ENCODE measurements at places on chromosomes 1 and 21.

DNA sequence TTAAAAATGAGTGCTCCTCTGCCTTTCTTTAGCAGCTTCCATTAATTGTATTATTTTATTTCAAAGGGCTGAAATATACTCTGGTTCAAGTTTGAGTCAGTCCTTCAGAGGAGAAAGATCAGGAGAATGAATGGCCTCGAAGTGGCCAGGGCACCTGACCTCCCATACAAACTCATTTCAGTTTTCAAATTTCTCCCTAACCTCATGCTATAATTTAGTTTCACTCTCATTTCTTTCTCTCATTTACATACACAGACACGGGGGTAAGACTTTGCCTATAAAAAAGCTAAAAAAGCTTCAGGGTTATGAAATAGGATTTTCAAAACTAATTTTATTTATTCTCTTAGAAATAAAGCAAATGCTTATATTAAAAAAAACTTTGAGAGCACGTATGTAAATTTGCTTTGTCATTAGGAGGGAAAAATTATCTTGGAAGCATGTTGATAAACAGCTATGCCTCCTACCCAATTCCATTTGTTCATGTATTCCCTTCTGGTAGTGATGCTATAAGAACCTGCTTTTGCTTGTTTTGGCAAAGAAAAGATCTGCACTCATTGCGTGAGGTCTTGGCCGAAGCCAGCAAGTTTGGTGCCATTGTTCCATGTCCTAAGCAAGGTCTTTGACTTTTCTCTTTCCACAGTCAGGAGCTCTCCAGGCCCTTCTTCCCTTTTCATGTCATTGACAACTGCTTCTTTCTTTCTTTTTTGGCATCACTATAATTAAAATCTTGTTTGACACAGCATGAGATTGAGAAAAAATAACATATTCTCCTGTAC, 80.4 kb upstream of the LRRC53 start:
- no peak for DNase-seq

DNA sequence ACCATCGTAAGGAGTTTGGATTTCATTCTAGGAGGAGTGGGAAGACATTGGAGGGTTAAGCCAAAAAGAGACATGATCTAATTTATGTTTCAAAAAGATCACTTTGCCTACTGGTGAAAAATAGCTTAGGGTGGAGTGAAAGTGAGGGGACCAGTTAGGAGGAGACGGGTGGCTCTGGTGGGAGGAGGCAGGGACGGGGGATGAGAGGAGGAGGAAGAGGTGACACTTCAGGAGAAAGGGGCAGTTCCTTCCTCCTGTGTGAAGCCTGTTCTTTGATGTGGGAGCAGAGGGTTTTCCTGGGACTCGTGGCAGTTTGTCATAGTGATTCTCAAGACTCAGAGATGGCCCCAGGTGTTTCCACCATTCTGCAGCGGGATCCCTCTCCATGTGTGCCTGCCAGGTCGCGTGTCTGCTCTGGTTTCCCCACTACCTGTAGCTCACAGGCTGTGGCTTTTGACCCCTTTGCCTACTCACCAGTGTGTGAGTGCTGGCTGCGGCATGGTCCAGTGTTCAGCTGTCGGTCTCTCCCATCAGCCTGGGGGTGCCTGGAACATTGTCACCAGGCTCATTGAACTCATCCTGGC, 102.4 kb downstream of the CNIH3 start:
- no peak for DNase-seq

- no peak for DNase-seq
These were observed 186.8 kb upstream of the MAP1LC3C start for GRCh38 chr1:242185731-242186130.

DNA sequence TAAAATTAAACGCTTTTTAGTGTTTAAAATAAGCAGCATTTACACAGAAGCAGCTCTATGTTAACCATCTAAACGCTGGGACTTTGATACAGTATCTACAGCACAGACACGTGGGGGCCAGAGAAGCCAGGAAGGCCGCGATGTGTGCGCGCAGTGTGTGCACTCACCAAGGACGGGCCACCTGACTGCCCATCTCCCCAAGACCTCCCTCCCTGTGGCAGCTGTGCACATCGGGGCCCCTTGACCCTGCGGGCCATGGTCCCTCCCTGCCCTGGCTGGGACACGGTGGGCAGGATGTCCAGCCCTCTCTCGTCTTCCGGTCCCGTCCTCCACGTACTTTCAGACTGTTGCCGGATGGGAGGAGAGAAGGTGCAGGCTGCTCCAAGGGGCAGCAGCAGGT, 4.2 kb downstream of the TAS1R3 start:
- DNase-seq: no peak

- DNase-seq: peak; percentile 18
These were observed 411.8 kb upstream of the ESRRG start for GRCh38 chr1:217134857-217135568.

DNA sequence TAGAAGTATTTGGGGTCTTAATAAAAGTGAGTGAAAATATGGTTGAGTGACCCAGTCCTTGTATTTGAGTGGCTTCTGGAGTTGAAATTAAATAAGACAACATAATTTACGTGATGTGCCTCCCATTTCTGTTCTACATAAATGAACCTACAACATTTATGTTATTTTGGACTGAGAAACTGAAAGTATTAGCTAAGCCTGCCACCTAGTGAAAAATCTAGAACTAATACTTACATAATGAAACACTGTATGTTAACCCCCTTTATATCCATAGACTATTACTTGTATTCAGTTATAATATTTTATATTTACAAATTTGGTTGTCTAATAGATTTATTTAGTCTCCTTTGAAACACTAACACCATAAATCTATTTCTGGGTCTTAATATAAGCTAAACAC, 298.9 kb downstream of the KCNT2 start:
- no peak for DNase-seq

DNA sequence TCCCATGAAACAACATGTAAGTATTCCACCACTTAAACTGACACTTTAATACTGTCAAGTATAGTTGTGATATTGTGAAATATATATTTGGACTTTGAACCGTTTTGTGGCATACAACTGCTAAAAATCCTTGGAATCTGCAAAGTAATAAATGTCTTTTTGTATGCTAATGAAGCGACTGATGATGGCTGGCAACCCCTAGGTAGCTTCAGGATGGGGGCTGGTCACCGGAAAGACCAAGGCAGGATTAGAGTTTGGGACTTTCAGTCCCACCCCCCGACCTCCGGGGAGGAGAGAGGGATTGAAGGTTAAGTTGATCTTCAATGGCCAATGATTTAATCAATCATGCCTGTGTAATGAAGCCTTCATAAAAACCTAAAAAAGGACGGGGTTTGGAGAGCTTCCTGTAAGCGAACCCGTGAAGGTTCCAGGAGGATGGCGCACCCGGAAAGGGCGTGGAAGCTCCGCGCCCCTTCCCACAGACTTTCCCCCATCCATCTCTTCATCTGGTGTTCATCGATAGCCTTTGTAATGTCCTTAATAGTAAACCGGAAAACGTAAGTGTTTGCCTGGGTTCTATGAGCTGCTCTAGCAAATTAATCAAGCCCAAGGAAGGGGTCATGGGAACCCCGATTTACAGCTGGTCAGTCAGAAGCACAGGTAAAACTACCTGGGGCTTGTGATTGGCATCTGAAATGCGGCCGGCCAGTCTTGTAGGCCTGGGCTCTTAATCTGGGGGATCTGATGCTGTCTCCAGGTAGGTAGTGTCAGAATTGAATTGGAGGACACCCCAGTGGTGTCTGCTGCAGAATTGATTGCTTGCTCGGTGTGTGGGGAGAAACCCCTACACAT, 1.8 kb upstream of the ZNF281 start:
- DNase-seq: no peak

DNA sequence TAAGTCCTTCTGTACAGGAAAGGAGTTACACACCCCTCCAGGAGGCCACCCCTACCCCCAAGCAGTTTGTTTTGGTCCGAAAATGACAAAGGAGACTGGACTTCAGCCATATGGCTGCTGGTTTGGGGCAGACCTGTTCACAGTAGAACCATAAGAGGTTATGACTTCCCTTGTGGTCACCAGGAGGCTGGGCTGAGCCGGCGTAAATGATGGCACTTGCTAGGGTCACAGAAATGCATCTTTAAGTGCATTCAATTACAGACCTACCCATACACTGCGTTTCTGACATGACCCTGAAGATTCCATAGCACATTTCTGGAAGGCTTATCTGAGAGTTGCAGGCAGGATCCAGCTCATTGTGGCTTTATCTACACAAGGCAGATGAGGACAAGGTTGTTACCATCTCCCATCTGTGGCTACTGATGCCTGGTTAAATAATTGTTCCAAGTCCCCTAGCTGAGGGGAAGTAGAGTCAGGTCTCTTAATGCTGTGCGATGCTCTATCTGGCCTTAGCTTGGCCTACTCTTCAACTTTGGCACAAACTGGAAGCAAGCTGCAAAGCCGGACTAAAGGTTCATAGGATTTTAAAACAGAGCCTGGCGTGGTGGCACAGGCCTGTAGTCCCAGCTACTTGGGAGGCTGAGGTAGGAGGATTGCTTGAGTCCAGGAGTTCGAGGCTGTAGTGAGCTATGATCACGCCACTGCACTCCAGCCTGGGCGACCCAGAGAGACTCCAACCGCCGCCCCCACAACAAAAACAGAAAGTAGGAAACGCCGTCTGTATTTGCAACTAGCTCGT, 1.7 kb upstream of the TRIM67 start:
- no peak for DNase-seq

GRCh38 chr1:29271724-29272123, 35.4 kb downstream of the PTPRU start:
- no peak for DNase-seq

GRCh38 chr1:200367841-200368534, 41.8 kb downstream of the ZNF281 start:
- no peak for DNase-seq

DNA sequence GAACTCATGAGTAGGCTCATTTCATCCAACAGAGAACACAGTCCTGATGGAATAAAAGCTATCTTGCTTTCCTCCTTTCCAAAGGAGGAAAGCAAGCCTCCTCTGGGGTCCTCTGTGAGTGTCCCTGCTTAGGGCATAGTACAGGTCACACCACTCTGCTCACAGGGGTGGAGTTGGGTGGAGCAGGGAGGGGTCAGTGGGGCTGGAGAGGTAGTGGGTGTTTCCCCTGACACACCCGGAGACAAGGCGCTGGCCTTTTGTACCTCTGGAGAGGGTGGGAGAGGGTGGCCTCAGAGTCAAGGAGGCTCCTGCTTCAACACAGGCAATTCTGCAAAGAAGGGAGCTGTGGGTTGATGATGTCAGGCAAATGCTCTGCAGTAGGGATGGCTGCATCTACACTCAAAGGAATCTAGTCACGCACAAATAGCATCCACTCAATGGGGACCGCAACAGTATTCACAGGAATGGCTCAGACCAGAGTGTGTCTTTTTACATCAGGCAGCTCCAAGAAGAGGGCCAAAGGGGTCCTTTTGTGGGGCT, 58.6 kb upstream of the PLXNA2 start:
- DNase-seq: no peak

DNA sequence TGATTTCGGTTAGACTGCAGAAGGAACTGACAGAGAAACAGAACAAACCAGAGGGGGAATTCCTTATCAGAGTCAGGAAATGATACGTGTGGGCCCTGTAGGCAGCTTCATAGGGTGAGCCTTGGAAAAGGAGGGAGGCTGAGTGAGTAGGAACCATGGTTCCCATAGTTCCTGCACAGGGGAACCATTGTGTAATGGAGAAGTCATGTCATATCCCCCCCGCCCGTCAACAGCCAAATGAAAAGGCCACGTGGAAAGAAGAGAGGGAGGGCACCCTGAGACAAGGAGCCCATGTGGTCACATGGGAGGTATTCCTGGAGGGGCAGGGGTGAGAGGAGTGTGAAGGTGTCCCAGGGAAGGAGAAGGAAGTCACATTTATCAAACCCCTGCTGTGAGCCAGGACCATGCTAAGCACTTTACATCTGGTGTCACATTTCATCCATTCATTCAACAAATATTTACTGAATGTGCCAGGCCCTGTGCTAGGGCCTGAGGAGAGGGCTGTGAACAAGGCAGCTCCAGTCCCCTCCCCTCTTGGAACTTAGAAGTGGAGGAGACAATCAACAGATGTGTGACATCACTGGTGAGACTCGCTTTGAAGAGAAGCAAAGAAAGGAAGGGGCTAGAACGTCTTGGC, 15.7 kb upstream of the FGR start:
- no peak for DNase-seq

DNA sequence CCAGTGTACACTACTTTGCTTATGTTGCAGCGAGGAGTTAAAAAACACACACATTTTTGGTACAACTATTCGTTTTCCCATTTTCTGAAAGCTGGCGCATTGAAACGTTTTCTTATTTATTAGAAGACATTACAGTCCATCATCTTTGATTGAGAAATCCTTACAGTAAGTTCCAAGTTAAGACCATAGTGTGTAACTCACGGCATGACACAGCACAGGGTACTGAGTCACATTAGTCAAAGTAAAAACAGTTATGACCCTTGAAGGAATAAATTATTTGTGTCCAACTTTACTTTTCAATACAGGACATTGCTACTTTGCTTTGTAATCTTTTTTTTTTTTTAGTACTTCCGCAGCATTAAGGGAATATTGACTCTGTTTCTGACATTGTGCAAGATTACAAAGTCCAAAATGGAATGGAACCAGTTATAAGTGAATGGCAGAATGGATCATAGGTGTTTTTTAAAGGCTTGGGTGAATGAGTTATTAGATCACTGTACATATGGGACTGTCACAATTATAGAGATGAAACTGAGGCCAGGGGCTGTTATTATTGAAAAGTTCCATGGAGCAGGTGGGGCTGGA, 11.7 kb downstream of the PTGFRN start:
- no peak for DNase-seq

DNA sequence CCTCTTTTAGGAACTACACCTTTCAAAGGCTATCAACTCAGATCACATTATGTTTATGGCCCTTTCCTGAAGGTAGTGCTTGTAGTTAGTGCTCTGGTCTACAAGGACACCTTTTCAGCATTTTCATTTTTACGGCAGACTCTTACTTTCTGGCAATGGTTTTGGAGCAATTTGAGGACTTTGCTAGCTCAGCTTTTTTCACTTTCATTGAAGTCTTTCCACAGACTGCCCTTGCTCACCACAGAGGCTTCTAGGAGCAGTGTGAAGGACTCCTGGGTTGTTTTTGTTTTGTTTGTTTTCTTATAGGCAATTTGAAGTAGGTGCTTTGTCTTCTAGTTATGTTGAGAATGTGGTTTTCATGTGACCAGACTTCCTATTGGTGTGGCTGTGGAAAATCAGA, 43.1 kb downstream of the CD55 start:
- DNase-seq: no peak

DNA sequence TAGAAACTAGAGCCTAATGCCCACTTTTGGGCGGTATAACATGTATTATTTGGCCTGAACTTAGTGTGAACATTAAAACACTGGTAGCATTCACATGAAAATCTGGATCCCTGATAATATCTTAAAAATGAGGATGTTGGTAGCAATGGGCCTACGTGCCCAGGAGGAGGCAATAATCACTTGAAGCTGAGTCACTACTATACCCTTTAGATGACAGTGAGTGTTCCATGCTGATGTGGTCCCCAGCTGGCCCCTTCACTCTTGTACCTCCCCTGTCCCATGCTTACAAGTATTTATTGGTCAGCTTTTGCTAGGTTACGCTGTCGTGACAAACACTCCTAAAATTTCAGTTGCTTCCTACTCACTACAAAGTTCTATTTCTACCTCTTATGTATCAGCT, 23.0 kb upstream of the POU2F1 start:
- DNase-seq: no peak

Data from hindlimb muscle (tissue), 1 donor.